ENCODE measurements at places on chromosomes 13 and 19.

DNA sequence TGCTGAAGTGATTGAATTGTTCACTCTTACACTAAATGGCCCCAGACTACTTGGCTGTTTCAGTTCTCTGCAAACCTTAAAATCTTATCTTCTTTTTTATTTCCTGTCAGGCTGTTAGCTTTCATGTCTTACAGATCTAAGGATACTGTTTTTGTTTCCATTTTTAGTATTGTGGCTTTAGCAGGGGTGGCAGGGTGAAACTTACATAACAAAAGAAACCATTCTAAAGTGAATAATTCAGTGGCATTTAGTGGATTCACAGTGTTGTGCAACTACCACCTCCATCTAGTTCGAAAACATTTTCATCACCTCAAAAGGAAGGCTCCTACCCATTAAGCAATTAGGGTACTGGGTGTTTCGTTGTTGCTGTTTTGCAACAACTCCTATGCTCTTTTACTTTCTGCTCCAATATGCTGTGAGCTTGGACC lies 19.8 kb downstream of the TMEM272 start:
- no peak for DNase-seq

DNA sequence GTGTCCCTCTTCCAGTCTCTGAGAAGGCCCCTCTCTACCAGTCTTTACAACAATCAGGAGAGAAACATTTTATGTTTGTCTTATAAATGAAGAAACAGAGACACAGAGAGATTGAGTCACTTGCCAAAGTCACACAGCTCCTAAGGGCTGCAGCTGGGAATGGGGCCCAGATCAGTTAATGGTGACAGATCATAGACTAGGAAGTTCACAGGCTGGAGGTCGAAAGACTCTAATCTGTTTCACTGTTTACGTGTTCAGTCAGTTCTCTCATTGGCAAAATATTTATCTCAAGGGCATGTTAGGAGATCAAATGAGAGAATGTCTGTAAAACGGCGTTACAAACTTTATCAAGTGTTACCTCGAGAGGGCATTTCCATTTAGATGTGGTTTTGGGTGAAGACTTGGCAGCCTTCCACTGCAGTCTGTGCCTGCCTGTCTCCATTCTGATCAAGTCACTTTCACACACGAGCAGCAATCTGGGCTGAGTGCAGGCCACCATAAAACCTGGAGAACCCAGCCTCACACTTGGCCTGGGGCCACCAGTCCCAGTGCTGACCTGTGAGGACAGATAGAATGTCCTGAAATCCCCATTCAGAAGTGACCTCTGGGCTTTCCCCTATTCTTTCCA lies 65.1 kb downstream of the SIAH3 start:
- DNase-seq = no peak

GRCh38 chr19:7187605-7188339 lies 106.4 kb downstream of the INSR start:
- DNase-seq = no peak

- no peak for DNase-seq
Observed at GRCh38 chr13:32638739-32639138, 52.5 kb downstream of the PDS5B start.

DNA sequence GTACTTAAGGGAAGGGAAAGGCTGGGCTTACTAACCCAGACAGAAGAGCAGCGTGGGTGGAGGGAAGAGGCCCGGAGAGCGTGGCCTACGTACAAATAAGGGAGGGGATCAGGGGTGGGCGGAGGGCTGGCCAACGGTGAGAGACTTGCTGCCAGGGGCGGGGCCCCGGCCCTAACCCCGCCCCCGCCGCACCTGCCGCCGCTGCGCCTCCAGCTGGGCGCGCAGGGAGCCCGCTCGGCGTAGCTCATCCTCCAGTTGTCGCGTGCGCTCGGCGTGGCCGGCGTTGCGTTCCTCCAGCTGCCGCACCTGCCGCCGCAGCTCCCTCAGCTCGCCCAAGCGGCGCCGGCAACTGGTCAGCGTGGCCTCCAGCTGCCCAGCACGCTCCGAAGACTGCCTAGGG lies 5.7 kb downstream of the HOOK2 start:
- no peak for DNase-seq

DNA sequence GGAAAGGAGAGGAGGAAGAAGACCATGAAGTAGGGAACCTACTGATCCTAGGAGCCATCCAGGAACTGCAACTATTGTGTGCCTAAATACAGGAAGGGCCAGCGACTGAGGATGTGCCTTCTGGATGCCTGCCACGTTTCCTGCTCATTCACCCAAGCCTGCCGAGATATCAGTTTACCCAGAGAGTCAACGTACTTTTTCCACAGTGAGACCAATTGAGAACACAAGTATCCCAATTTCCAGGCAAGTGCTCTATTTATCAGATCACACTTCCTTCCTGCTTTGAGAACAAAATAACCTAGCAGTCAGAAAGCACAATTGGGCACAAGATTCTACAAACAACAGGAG lies 122.4 kb downstream of the AKAP11 start:
- DNase-seq = no peak

DNA sequence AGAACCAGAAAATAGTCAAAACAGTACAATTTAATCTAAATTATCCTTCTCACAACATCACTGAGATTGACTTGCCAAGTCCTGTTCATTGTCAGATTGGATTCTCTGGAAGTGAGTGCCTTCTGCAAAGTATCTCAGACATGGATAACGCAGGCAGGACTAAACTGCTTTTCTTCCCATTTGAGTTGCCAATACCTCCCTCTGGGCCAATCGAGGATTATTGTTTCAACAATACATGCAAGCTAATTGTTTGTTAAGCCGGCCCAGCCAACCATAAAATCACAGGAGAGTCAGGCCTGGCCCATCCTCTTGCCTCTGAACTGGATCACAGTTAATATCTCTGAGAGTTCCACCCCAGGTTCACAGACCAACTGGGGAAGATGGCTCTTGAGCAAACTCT lies 240.0 kb downstream of the ENOX1 start:
- DNase-seq = no peak

DNA sequence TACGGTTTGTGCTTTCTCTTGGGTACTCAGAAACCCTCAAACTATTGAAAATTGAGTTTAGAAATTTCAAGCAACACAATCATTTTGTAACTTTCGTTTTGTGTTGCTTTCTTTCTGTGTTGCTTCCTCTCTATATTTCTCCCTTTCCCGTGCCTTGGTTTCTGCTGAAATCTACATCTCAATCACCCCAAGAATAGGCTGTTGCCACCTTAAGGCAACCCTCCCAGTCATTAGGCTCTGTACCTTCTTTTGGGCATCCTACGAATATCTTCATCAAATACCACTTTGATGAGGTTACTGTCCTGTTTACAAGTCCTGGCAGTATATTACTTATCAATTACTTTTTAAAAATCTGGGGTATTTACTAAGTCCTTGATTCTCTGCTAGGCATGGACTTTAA lies 621.6 kb downstream of the GPC6 start:
- DNase-seq = no peak

All from HS-5 (cell line).